Central memory CD8-positive, alpha-beta T cell (primary cell): ENCODE measurements at places on chromosomes 2 and 18.
A peak's percentile ranks its signal among the peaks of the same experiment; 100 is the strongest.

- DNase-seq = no peak
Measured at GRCh38 chr18:52572036-52573000, 232.3 kb downstream of the DCC start.

DNA sequence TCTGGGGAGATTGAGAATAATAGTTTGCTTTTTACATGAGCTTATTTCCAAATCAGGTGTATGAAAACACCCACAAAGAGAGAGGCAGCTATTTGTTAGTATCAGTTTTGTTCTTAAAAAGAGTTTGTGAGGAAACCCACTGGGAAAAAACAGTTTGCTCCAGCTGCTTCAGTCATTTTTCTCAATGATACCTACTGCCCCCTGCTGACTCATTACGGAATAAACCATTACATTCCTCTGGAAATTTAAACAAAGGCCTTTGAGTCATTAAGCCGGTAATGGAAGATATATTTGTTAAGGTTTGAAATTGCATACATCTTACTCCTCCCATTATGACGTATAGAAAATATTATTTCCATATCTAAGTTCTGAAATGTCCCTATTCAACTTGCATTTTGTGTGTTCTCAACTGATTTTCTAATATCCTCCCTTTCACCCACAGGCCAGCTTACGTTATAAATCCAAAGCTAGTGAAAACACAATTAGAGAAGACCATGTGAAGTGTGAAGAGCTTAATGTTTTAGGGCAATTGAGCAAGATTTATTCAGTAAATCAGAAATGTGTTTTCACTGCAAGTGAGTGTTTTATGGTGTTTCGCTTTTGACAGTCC, 761.6 kb downstream of the DSC3 start:
- no peak for DNase-seq

DNA sequence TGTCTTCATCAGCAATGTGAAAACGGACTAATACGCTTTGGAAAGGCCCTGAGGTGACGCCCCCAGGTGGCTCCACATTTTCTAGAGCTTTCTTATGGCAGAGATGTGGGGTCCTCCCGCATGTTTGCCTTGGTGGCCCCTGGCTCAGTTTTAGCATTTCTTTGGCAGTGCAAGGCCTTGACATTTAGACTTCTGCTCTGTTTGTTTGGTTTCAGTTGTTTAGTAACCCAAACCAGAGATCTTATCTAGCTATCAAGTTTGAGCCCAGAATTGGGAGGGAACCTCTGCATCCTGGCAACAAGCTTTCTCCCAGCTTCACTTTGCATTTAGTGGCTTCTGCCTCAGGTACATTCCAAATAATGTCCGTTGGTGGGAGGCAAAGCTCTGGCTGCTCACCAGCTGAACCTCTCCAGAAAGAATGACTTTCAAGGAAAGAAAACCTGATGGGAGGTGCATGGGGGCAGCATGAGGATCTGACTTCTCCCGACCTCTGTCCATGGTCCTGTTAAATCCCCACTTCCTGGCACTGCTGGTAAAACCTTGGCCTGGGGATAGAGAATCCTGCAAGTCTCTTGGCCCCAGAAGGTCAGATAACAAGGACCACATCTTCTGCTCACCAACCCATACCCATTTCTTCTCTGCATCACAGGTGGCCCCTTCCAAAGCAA, 12.0 kb upstream of the MBP start:
- DNase-seq = no peak

- no peak for DNase-seq
Measured at GRCh38 chr2:157470321-157470720, 26.4 kb upstream of the CYTIP start.

DNA sequence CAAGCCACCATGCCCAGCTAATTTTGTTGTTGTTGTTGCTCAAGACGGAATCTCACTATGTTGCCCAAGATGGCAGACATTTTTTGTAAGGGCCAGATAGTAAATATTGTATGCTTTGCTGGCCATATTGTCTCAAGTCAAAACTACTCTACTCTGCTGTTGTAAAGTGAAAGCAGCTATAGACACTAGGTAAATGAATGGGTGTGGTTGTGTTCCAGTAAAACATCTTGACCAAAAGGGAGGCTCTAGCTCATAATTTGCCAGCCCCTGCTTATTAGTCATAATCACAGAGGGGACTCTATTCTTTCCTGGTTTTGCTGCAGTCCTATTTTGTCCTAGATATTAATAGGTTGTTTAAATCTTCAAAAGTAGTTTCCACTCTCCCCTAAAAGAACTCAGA, 24.5 kb downstream of the MAPRE3 start:
- no peak for DNase-seq

DNA sequence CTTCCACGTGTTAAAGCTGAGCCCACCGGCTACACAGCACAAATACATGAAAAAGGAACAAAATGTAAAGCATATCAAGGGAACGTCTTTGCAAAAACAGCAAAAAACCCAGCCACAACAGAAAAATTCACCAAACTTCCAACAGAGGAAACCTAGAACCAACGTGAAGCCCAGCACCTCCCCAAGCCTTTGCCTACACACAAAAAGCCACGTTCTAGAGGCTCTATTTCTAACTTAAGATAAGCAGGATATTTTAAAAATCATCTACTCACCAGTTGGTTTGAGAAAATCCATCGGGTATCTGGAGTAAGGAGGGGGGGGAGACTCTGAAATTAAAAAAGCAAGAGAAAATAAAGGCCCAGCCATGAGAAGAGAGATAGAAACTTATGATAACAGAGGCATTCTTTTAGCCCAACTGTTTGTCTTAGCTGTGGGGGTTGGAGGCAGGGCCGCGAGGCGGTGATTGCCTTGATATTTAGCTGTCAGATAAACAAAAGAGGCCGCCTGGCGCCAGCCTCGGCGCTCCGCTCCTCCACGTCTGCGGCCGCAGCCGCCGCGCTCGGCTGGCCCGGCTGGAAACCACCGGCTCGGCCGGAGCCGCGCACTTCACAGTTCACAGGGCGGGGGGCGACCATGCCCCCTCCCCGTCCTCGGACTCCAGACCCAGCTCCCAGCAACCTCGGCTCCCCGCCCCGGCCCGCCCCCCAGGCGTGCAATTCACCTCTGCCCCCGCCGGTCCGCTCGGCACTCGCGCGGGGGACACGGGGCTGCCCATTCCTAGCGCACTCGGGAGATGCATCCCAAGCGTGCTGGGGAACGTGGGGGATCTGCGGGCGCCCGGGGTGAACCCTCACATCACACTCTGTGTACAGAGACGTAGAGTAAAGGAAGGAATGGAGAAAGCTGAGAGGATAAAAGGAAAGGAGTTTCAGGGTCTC, 2.4 kb downstream of the SMAD7 start:
- peak; percentile 42 for DNase-seq

- no peak for DNase-seq
Measured at GRCh38 chr2:138615257-138615656, 113.7 kb downstream of the SPOPL start.

GRCh38 chr2:78681386-78681785, 344.1 kb upstream of the REG3G start:
- no peak for DNase-seq

- no peak for DNase-seq
Measured at GRCh38 chr2:67836866-67837265, 225.9 kb downstream of the C1D start.

DNA sequence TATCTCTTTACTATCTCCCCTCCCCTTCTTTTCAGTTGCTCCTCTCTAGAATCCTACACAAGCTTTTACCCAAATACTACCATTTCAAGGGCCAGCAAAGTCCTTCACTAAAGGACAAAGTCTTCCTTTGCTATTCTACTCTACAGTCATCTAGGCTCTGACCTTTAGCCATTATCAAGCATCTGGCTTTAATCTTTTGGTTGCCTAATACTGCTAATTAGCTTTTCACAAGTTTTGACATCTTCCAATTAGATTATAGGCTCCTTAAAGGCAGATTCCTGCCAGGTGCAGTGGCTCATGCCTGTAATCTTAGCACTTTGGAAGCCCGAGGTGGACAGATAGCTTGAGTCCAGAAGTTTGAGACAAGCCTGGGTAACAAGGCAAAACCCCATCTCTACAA, 194.4 kb downstream of the SH3BP4 start:
- no peak for DNase-seq

DNA sequence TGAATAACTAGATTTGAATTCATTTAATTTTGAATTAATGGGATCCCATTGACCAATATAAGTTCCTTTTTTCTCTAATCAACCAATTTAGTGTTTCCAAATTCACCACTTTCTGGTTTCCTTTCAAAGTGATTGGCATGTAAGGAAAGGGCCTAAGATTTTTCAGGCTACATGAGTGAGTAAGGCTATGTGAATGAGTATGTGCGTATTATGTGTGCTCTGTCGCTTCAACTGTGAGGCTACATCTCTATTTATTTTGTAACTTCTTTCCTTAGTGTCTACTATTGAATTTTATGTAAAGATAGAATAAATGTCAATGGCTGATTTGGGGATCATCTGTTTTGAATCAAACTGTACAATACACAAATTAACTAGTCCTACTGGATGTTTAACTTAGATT, 110.6 kb downstream of the ABCA12 start:
- DNase-seq = no peak

DNA sequence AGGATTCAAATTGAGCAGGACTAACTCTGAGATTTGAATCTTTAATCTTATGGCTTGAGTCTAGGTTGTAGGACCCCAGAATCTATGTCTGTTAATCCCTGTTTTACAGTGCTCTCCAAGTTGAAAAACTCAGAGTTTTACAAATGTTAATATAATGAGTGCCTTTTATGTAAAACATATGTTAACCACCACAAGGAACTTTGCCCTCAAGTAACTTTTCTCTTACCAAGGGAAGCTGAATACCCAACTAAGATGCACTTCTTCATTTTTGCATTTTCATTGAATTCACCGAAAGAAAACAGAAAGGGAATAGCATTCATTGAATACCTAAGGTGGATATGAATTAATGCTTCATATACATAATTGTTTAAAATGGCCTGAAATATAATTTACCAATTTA, 338.1 kb downstream of the RPRM start:
- no peak for DNase-seq

DNA sequence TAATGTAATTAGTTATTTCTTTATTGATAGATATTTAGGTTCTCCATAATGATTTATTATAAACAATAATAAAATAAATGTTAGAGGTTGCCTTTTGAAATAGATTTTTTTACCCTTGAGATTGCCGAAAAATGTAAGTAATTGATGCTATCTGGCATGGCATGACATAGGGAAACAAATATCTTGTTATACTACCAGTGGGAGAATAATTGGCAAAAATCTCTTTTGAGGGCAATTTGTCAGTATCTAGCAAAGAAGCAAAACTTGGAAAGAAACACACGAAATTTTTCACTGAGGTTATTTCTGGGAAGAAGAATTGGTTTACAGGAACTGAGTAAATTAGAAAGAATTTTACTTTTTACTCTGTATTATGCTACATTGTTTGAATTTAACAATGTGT, 547.2 kb upstream of the SETBP1 start:
- no peak for DNase-seq

- DNase-seq = no peak
Measured at GRCh38 chr18:76972846-76973519, 150.6 kb downstream of the ZNF236 start.

DNA sequence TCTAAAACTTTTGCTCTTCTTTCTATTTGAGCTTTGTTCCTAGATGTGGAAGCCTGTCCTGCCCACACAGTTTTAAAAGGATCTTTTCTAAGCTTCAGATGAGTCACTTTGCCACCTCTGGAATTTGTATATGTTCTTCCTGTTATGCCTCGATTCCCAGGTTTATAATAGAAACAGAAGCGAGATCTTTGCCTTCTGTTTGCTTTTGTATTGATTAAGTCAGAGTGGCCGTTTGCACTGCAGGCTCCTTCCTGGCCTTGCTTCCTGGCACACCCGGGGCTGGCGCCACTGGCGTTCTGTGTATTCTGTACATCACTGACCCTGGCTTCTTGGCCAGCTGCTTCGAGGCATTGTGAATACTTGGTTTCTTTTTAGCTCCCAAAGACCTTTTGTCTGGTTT, 91.8 kb downstream of the MTCL1 start:
- DNase-seq = no peak

GRCh38 chr2:45845566-45845965, 194.1 kb downstream of the PRKCE start:
- DNase-seq = no peak

GRCh38 chr2:218375212-218375611, 6.9 kb upstream of the SLC11A1 start:
- no peak for DNase-seq

- DNase-seq = no peak
Measured at GRCh38 chr2:74430502-74430901, 9.0 kb downstream of the WDR54 start.

- DNase-seq = no peak
Measured at GRCh38 chr2:134715932-134716643, 2.7 kb downstream of the TMEM163 start.
